ENCODE measurements at places on chromosomes 6 and 20. TPM values are rescaled to one million over a fixed set of nuclear protein-coding genes. Genes with fewer than 3 reads are reported as not detected.
A peak's percentile ranks its signal among the peaks of the same experiment; 100 is the strongest.

DNA sequence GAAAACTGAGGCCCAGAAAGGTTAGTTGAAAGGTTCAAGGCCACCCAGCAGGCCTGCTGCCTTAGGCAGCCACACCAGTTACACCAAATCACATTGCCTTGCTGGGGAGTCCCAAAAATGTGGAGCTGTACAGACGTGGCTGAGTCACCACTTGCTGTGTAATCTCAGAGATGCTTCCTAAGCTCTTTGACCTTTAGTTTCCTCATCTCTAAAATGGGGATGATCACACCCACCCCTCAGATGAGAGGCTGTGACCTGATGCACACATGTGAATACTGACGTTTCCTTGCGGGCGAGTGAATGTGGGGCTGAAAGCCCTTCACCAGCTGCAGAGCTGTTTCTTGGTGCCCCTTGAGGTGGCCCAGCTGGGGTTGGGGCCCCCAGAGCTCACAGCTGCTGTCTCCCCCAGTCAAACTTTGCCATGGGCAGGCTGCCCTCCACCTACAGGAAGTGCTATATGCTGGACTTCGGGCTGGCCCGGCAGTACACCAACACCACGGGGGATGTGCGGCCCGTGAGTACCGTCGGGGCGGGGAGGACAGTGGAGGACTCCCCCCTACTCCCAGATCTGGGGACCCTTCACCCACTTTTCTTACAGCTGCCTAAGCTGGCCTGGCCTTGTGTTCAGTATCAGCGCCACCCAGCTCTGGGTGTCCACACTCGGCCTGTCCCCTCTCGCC lies 11.0 kb downstream of the TTBK1 start:
- H3K27ac ChIP-seq, result no peak overlapping the region
- DNase-seq, result no peak
- H3K4me3 ChIP-seq, result no peak overlapping the region
- no peaks in the 10 kb centered on the region for H3K4me1 ChIP-seq

GRCh38 chr20:60135276-60135675 lies 177.1 kb downstream of the CDH26 start:
- no peaks in the 10 kb centered on the region for H3K36me3 ChIP-seq
- H3K4me3 ChIP-seq, result no peak overlapping the region
- DNase-seq, result no peak

DNA sequence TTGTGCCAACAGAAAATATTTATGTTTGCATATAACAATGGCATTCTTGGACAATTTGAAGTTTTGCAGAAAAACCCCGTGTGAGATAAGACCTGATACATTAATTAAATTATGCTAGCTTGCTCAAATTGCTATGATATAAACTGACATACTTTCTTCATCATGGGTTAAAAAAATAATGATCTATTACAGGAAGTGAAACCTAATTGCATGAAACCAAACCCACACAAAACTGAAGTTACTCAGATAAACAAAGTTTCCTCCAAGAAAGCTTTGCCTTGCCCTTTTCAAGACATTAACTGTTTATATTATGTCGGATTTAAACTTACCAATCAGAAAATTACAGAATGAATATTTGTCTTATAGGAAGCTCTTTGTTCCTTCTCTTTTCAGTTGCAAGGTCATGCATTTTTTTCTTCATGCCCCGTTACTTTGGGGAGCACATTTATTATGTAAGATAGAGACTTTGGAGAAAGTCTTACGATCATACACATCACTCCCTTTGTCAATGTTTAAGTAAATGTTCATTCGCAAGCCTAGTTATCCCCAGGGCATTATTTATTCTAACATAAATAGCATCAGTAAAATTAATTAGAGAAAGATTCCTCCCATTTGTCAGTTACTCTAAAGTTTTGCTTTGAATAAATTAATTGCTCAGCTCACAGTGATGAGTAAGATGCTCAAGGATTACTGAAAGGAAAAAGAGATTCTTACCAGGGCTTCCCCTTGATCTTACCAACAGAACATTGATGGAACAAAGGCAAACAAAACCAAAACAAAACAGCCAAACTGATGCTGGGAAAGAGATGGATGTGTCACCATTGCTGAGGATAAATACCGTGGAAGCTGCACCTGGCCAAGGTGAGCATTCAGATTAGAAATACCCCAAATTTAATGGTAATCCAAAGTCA lies 14.8 kb upstream of the TMEM244 start:
- no peak overlapping the region for H3K4me3 ChIP-seq
- no peak for DNase-seq
- no peaks in the 10 kb centered on the region for H3K36me3 ChIP-seq
- H3K4me1 ChIP-seq, result no peaks in the 10 kb centered on the region
- H3K27ac ChIP-seq, result no peak overlapping the region

DNA sequence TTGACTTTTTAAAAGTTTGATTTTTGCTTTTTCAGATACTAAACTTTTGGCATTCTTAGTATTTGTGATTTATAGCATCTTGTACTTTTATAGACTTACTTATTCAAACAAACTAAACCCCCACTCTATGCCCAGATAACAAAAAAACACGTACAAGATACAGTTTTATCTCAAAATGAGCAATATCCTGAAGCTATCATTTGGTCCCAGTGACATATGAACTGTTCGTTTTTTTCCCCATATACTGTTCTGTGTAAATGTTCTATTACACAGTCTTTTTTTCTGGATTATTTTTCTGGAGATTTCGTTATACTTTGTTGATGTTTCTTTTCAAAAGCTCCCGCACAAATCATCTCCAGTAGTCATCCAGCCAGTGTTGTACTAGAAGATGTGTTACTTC lies 27.3 kb upstream of the SERINC3 start:
- H3K4me3 ChIP-seq, result no peak overlapping the region
- DNase-seq, result no peak
- H3K27ac ChIP-seq, result no peak overlapping the region
- no peaks in the 10 kb centered on the region for H3K27me3 ChIP-seq
- H3K4me1 ChIP-seq, result peaks cover 18% of the 10 kb centered on the region

- H3K27ac ChIP-seq, result no peak overlapping the region
- no peaks in the 10 kb centered on the region for H3K36me3 ChIP-seq
- no peaks in the 10 kb centered on the region for H3K4me1 ChIP-seq
- H3K4me3 ChIP-seq, result no peak overlapping the region
These were observed 8.7 kb upstream of the RAMACL start for GRCh38 chr6:166595061-166595780.

- no peak for DNase-seq
- no peaks in the 10 kb centered on the region for H3K4me1 ChIP-seq
- H3K4me3 ChIP-seq, result no peak overlapping the region
- no peaks in the 10 kb centered on the region for H3K27me3 ChIP-seq
- H3K36me3 ChIP-seq, result no peaks in the 10 kb centered on the region
- no peak overlapping the region for H3K27ac ChIP-seq
These were observed 39.1 kb downstream of the PGM3 start for GRCh38 chr6:83153883-83154521.

DNA sequence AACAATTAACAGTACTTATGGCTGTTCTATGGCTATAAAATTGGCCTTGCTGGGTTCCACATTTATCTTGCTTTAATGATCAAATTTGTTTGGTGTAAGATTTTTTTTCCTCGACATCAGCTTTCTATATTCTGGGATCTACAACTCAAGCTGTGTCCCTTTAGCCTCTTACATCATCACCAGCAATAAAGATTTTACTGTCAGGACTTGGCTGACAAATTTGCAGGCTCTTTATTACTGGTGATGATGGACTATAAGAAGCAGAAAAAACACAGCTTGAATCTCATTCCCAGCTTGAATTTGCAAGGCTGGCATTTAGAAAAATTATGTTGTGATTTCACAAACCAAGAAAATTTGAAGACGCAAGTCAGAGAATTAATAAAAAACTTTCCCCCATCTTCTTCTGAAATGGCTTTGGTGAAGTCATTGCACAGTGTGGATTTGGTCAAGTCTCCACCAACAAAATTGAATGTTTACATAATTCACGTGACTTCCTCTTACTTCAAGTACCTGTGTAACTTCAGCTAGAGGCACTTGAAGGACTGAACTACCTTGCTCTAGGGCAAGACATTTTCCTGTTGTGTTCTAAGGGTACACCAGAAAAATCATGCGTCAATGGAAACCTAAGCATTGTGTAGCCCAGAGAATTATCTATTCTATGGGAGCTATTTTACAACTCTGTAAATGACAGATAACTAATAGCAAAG lies 175.0 kb downstream of the CBLN4 start:
- no peak overlapping the region for H3K4me3 ChIP-seq
- H3K27ac ChIP-seq, result no peak overlapping the region
- no peaks in the 10 kb centered on the region for H3K27me3 ChIP-seq
- H3K36me3 ChIP-seq, result no peaks in the 10 kb centered on the region
- no peak for DNase-seq

GRCh38 chr20:50464026-50464724 lies 46.0 kb upstream of the PTPN1 start:
- no peaks in the 10 kb centered on the region for H3K36me3 ChIP-seq
- DNase-seq, result no peak
- peak overlapping the region; percentile 25 for H3K4me3 ChIP-seq
- H3K27ac ChIP-seq, result no peak overlapping the region
- H3K27me3 ChIP-seq, result no peaks in the 10 kb centered on the region
- H3K4me1 ChIP-seq, result peaks cover 4% of the 10 kb centered on the region

DNA sequence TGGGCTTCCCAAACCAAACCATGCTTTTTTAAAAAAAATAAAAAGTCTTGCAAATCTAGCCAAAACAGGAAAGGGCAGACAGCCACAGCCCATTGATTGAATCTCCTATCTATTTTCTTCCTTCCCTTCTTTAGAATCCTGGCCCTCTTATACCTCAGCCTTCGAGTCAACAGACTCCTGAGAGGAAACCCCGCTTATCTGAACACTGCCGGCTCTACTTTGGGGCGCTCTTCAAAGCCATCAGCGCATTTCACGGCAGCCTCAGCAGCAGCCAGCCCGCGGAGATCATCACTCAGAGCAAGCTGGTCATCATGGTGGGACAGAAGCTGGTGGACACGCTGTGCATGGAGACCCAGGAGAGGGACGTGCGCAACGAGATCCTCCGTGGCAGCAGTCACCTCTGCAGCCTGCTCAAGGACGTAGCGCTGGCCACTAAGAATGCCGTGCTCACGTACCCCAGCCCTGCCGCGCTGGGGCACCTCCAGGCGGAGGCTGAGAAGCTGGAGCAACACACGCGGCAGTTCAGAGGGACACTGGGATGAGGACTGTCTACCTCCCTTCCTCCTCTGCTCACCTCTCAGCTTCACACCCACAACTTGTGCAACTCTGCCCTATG lies 10.1 kb upstream of the RTF2 start:
- DNase-seq, result no peak
- H3K4me3 ChIP-seq, result no peak overlapping the region
- H3K27me3 ChIP-seq, result no peaks in the 10 kb centered on the region
- no peaks in the 10 kb centered on the region for H3K4me1 ChIP-seq

GRCh38 chr20:49584418-49585382 lies 16.8 kb upstream of the PTGIS start:
- H3K4me1 ChIP-seq, result peaks cover 7% of the 10 kb centered on the region
- no peak for DNase-seq
- no peaks in the 10 kb centered on the region for H3K27me3 ChIP-seq
- no peaks in the 10 kb centered on the region for H3K36me3 ChIP-seq

DNA sequence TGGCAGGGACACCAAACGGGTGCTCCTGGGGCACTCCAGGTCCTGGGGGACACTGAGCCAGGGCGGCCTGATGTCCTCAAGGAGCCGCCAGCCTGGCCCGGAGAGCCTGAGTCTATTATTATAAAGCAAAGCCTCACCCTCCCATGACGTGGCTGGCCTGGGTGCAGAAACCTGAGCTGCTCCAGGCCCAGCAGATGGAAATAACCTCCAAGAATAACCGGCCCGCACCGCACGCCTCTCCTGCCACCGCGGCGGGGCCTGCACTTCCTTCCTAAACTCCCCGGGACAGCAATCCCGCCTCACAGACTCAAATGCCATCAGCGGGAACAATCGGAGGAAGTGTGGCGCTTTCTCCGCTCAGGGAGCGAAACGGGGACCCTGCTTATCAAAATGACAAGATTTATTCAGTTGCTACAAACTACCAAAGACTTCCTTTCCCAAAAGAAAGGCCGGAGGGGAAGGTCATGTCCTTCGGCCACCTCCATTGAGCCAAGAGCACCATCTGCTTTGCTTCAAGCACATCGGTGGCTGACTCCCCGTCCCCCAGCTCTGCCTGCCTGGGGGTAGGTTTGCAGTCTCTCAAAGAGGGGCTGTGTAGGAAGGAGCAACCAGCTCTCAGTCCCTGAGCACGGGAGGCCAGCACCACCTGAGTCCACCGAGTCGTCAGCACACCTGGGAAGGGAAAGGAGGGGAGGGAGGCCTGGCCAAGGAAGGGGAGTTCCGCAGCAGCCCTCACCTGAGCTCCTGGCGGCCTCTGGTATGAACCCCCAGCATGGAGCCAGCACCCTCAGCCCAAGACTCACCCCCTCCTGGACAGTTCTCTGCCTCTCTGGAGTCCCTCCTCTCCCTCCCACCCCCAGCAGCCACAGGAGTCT lies 78.6 kb upstream of the QKI start:
- no peak overlapping the region for H3K27ac ChIP-seq
- no peaks in the 10 kb centered on the region for H3K36me3 ChIP-seq
- H3K27me3 ChIP-seq, result no peaks in the 10 kb centered on the region
- no peak overlapping the region for H3K4me3 ChIP-seq

DNA sequence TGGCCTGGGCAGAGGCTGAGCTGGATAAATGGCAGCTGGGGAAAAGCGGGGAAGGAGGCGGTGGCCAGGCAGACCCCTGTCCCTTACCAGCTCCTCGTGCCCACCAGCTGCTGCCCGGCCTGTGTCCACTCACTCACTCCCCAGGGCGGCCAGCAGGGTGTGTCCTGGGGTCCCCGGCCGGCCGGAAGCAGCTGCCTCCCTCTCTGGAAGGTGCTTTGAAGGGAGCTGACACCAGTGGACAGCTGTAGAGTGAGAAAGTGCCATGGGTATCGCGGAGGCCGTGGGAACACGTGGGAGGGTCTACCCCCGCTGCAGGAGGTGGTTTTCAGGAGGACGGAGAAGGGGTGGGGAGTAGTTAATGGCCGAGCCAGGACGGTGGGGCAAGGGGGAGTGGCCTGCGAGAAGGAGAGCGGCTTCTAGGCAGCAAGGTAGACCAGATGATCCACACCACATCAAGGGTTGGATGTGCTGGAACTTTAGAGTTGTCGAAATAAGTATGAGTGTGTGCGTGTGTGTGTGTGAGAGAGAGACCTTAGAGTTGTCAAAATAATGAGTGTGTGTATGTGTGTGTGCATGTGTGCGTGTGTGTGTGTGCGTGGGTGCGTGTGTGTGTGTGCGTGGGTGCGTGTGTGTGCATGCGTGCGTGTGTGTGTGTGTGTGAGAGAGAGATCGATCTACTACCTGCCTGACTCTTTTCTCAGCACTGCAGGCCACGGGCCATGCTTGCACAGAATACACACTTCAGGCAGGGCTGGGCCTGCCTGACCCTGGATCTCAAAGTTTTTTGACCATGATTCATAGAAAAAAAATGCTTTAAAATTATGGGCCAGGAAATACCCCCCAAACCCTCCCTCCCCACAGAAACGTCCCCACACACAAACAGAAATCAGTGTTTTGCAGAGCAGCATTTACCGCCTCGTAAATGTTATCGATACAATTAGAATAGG lies 43.9 kb downstream of the CDH4 start:
- no peaks in the 10 kb centered on the region for H3K27me3 ChIP-seq
- H3K36me3 ChIP-seq, result no peaks in the 10 kb centered on the region
- no peak for DNase-seq
- H3K27ac ChIP-seq, result no peak overlapping the region

The TRIM31 gene
- not detected for total RNA-seq

The ZSCAN31 gene
- total RNA-seq, result 10.1 TPM

The DYNLT2 gene
- 1.5 TPM for total RNA-seq

The C6orf132 gene
- 18.9 TPM for total RNA-seq

The NFKBIE gene
- 7.6 TPM for total RNA-seq

The KCNB1 gene
- 0.79 TPM for total RNA-seq

The MCUR1 gene
- 33.2 TPM for total RNA-seq

Measured in HCT116 (cell line).